Lower lobe of right lung (tissue), 2 donors: ENCODE measurements at places on chromosomes 3 and 15. TPM values are rescaled to one million over a fixed set of nuclear protein-coding genes. Genes with fewer than 3 reads are reported as not detected.

DNA sequence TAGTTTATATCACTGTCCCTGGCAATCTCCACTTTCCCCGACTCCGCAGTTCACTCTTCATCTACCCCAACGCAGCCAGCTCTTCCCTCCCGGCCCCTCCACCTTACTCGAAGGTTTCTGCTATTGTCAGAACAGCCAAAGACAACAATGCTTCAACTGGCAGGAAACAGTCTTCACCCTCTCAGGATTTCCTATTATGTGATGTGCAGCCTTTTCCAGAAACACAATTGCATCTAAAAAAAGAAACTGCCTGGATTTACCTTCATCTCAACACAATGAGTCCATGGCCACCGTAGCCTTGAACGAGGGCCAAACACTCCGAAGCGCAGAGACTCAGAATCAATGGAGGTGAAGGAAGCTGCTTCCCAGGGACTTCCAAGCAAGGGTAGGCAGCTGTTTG lies 182.1 kb upstream of the TSC22D2 start:
- H3K4me1 ChIP-seq, result peaks cover 5% of the 10 kb centered on the region
- H3K36me3 ChIP-seq, result no peaks in the 10 kb centered on the region
- no peak overlapping the region for H3K4me3 ChIP-seq
- H3K27ac ChIP-seq, result no peak overlapping the region
- no peak for DNase-seq

- H3K4me1 ChIP-seq, result peaks cover 38% of the 10 kb centered on the region
- H3K27ac ChIP-seq, result no peak overlapping the region
- H3K27me3 ChIP-seq, result no peaks in the 10 kb centered on the region
- H3K36me3 ChIP-seq, result no peaks in the 10 kb centered on the region
- no peak for DNase-seq
Measured at GRCh38 chr15:68610825-68611224, 32.0 kb downstream of the CORO2B start.

DNA sequence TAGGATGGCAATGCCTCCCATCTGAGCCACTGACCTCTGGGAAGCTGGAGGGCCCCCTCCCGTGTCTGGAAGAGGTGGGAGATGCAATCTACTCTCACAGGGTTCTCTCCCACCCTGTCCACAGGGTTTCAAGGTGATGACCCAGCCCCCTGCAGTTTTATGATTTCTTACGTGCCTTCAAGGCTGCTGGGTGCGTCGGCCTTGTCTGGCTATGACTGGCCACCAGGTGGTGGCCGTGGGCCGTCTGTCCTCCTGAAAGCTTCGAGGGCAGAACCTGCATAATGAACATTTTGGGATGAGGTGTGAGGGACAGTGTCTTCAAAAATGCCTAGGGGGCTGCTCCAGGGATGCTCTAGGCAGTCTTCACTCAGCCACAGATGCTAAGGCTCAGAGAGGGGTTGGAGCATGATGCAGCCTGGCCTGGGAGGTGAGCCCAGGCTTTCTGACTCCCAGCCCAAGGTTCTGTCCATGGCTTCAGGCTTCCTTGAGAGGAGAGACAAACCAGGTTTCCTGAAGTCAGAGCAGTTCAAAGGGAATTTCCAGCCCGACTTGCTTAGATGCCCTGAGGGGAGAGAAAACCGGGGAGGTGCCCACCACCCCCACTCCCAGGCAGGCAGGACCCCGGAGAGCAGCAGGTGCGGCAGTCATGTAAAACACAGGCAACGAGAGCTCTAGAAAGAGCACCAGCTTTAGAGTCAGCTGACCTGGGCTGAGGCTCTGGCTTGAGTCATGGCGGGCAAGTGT lies 18.7 kb downstream of the ISG20 start:
- no peaks in the 10 kb centered on the region for H3K36me3 ChIP-seq
- H3K27ac ChIP-seq, result no peak overlapping the region
- no peaks in the 10 kb centered on the region for H3K4me1 ChIP-seq
- no peaks in the 10 kb centered on the region for H3K27me3 ChIP-seq

DNA sequence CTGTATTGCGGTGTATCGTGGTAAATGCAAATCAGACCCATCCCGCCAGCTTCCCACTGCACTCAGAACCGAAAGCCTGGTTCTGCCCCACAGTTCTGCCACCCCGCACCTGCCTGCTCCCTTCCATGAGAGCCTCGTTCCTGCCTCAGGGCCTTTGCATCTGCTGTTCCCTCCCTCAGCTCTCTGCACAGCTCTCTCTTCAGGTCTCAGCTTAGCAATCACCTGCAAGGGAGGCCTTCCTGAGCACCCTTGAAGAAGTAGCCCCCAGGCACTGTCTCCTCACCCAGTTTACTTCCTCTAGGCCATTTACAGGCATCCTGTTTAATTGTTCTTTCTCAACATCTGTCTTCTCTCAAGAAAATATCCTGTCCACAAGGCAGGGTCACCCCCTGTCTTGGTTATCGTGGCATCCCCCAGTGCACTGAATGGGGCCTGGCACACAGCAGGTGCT lies 13.3 kb upstream of the IQSEC1 start:
- H3K27ac ChIP-seq, result no peak overlapping the region
- no peaks in the 10 kb centered on the region for H3K36me3 ChIP-seq
- no peaks in the 10 kb centered on the region for H3K4me1 ChIP-seq
- H3K27me3 ChIP-seq, result no peaks in the 10 kb centered on the region

- H3K4me3 ChIP-seq, result no peak overlapping the region
- H3K4me1 ChIP-seq, result no peaks in the 10 kb centered on the region
- DNase-seq, result no peak
- H3K36me3 ChIP-seq, result no peaks in the 10 kb centered on the region
- no peak overlapping the region for H3K27ac ChIP-seq
Measured at GRCh38 chr15:92195241-92195640, 198.4 kb upstream of the ST8SIA2 start.

Gene CHRM5
- total RNA-seq, result not detected
